ENCODE measurements at places on chromosomes 7 and 10. TPM values are rescaled to one million over a fixed set of nuclear protein-coding genes. Genes with fewer than 3 reads are reported as not detected.

LIMK1 gene
- total RNA-seq: 12.0 TPM

CYP26C1 gene
- total RNA-seq: 0.14 TPM

COMTD1 gene
- 72.3 TPM for total RNA-seq

CDHR3 gene
- total RNA-seq: 19.7 TPM

BAMBI gene
- total RNA-seq: 2.7 TPM

LMBR1 gene
- 44.9 TPM for total RNA-seq

SFTPA1 gene
- 1.0 TPM for total RNA-seq

C10orf62 gene
- total RNA-seq: not detected

COL26A1 gene
- total RNA-seq: not detected

HACD1 gene
- 33.8 TPM for total RNA-seq

KNDC1 gene
- total RNA-seq: 0.32 TPM

SEMA3E gene
- total RNA-seq: 2.7 TPM

ACSL5 gene
- 312 TPM for total RNA-seq

ELFN1 gene
- 0.44 TPM for total RNA-seq

AKR1C4 gene
- total RNA-seq: not detected

ATE1 gene
- total RNA-seq: 58.9 TPM

PPP2R2D gene
- 27.8 TPM for total RNA-seq

AGAP9 gene
- 10.9 TPM for total RNA-seq

COL28A1 gene
- total RNA-seq: 2.9 TPM

WEE2 gene
- total RNA-seq: not detected

SPDYE5 gene
- 0.17 TPM for total RNA-seq

DNAJB9 gene
- total RNA-seq: 16.6 TPM

FAM241B gene
- total RNA-seq: 3.5 TPM

SFMBT2 gene
- total RNA-seq: 3.9 TPM

HPS1 gene
- total RNA-seq: 80.9 TPM

RAB19 gene
- total RNA-seq: 21.5 TPM

RPEL1 gene
- 0.13 TPM for total RNA-seq

DOCK4 gene
- total RNA-seq: 18.4 TPM

HOXA2 gene
- 3.2 TPM for total RNA-seq

SUGCT gene
- 19.1 TPM for total RNA-seq

UPP1 gene
- total RNA-seq: 51.0 TPM

PVRIG gene
- total RNA-seq: 0.76 TPM

GIMAP6 gene
- total RNA-seq: 7.5 TPM

LRRC4 gene
- total RNA-seq: 0.26 TPM

ASB15 gene
- not detected for total RNA-seq

FGFBP3 gene
- total RNA-seq: 2.1 TPM

SLC18A2 gene
- total RNA-seq: 1.9 TPM

CAMK2B gene
- 0.87 TPM for total RNA-seq

WDR86 gene
- 1.2 TPM for total RNA-seq

LIPF gene
- not detected for total RNA-seq

ELN gene
- 20.5 TPM for total RNA-seq

TMEM178B gene
- 0.32 TPM for total RNA-seq

GJC3 gene
- total RNA-seq: not detected

PAX4 gene
- 1.8 TPM for total RNA-seq

UFSP1 gene
- total RNA-seq: 2.1 TPM

LRIT1 gene
- total RNA-seq: not detected

UCN3 gene
- 1.4 TPM for total RNA-seq

NCF1 gene
- total RNA-seq: 5.2 TPM

P4HA1 gene
- 26.0 TPM for total RNA-seq

COBL gene
- 56.6 TPM for total RNA-seq

RNF32 gene
- 2.0 TPM for total RNA-seq

CTAGE4 gene
- 8.6 TPM for total RNA-seq

GTPBP4 gene
- 19.2 TPM for total RNA-seq

POLR2J2 gene
- total RNA-seq: 14.7 TPM

Measured in mucosa of descending colon (tissue), 3 donors.